ENCODE measurements at places on chromosomes 12 and 14.

DNA sequence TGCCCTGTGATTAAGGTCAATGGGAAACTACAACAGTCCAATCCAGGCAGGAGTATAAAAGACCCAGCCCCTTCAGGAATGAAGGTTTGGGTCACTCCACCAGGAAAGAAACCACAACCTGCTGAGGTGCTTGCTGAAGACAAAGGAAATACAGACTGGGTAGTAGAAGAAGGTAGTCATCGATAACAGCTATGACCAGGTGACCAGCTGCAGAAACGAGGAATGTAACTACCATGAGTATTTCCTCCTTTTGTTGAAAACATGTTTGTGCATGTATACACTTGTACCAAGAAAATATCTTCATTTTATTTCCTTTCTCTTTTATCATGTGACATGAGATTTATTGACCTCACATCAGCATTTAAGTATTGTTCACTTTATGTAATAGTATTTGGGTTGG lies 409.1 kb downstream of the FOXG1 start:
- no peak for DNase-seq

DNA sequence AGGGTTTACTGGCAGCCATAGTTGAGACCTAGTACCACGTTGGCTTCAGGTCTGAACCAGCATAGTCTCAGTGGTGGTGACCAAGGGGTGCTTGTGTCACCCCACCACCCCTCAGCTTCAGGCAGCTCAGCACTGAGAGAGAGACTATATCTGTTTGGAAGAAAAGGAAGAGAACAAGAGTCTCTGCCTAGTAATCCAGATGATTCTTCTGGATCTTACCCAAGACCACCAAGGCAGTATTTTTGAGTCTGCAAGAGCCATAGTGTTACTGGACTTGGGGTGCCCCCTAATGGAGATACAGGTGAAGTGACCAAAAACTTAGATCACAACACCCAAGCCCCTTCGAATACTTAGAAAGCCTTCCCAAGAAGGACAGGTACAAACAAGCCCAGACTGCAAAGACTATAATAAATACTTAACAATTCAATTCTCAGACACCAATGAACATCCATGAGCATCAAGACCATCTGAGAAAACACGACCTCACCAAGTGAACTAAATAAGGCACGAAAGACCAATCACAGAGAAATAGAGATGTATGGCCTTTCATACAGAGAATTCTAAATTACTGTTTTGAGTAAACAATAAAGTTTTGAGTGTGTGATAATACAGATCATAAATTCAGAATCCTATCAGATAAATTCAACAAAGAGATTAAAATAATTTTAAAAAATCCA lies 107.0 kb downstream of the HELB start:
- DNase-seq = peak; percentile 62

- DNase-seq = no peak
Observed at GRCh38 chr14:100212476-100213333, 26.2 kb upstream of the YY1 start.

DNA sequence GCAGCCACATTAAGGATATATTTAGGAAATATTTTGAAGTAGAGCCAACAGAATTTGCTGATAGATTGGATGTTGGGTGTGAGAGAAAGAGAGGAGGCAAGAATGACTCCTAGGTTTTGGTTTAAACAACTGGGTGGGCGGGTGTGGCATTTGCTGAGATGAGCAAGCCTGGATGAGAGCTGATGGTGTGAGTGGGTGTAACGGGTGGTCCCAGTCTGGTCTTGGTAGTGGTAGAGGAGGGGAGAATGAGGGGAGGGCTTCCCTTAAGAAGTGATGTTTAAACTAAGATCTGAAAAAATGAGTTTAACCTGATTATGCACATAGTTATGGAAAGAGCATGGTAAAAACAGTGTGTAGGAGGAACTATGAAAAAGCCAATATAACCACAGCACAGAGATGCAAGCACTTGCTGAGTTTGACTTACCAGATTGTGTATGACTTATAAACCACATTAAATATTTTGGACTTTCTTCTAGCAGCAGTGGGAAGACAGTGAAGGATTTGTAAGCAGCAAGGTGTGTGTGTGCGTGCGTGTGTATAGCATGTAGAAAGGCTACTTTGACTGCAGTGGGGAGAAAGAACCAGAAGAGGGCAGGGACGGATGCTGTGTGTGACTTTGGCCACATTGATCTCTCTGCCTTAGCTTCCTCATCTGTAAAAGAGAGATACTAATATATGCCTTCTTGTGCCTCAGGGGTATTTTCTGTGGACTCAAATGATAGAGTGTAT lies 139.7 kb downstream of the PRIMA1 start:
- DNase-seq = peak; percentile 10
